ENCODE measurements at places on chromosomes 5 and 9.
A peak's percentile ranks its signal among the peaks of the same experiment; 100 is the strongest.

DNA sequence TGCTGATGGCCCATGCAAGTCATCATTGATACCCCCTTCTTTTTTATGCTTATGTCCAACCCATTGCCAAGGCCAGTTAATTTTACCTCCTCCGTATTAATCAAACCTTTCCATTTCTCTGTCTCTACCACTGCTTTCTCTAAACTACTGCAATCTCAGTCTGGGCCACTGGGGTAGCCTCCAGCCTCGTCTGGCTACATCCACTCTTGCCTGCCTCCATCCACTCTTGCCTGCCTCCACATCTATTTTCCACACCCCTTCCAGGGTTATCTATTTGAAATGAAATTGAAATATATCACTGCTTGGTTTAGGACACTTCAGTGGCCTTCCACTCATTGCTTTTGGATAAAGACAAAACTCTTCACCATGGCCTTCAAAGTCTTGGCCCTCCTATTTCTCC, 425.3 kb upstream of the CLINT1 start:
- no peak for DNase-seq

- DNase-seq = no peak
Measured at GRCh38 chr5:171261361-171261760, 47.7 kb upstream of the TLX3 start.

- DNase-seq = no peak
Measured at GRCh38 chr9:89715881-89716280, 111.1 kb downstream of the GADD45G start.

- DNase-seq = peak; percentile 61
Measured at GRCh38 chr9:79623799-79624721, 52.3 kb downstream of the TLE4 start.

- DNase-seq = no peak
Measured at GRCh38 chr9:74804018-74804385, 83.7 kb downstream of the TRPM6 start.

DNA sequence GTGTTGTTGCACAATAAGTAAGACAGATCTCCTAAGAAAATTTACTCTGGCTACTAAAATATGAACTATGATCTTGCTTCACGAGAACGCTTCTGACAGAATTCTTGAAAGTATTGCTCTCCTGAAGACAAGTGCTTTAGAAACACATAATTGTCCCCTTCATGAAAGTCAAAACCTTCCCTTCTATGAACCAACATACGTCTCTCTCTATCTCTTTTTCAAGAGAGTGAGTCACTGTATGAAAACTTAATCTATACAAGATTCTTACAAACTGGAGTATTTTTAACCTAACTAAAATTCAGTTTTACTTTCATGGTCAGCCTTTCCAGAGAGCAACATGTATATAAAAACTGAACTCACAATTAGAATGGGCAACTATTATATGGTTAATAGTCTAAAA, 688.0 kb upstream of the CTNND2 start:
- no peak for DNase-seq

GRCh38 chr9:4762108-4762885, 21.3 kb upstream of the AK3 start:
- DNase-seq = peak; percentile 41

DNA sequence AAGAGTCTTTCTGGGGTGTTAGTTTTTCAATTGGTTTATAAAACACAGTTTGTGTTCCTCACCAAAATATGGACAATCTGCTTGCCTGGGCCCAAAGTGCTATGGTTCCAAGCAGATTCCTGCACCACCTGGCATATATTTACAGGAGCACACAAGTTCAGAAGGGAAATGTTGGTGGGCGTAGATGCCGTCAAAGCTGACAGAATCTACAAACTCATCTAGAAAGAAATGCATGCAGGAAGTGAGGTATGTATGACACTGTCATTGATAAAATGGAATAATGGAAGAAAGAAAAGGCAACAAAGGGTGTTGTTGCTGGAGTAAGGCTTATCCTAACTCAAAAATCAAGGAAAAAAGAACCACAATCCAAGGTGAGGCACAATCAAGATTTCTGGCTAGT, 225.8 kb downstream of the MLLT3 start:
- no peak for DNase-seq

- no peak for DNase-seq
Measured at GRCh38 chr5:144583541-144584449, 413.1 kb downstream of the KCTD16 start.

DNA sequence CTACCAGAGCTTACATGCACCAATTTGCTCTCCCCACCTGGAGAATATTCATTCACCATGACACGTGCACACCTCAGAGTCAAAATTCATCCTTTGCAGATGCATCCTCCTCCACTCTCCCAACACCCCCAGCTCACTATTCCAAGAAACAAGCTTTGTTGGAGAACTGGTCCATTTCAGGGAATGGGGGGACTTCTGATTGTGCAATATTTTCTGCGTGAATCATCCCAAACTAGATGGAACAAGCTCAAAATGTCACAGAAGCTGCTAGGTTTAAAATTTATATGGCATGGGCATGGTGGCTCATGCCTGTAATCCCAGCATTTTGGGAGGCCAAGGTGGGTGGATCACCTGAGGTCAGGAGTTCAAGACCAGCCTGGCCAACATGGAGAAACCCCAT, 3.6 kb downstream of the GLDC start:
- peak; percentile 15 for DNase-seq

DNA sequence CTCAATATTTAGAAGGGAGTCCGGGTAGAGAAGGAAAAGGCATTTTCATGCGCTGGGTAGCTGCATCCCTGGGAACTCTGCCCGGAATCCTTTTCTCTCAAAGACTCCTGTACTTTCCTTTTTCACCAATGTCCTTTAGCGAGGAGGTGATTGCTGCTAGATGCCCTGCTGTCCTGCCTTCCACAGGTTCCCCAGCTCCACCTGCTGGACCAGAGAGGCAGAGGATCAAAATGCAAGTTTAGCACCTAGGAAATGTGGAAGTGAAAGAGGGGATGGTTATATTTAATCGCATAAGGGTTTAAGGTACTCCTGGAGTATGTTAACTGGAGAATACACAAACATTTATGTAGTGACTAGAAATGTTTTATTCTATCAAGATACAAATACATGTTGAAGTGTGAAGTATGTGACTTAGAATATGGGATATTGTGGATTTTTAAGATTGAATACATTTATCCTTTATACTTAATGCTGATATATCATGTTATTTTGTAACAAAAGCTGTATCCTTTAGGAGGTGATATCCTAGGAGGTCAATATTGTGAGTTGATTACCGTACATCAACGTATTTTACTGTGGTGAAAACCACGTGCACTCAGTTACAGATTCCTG, 145.7 kb downstream of the ARHGAP26 start:
- DNase-seq = no peak

GRCh38 chr9:136660971-136661550, 1.7 kb upstream of the EGFL7 start:
- DNase-seq = no peak

GRCh38 chr5:122201365-122201764, 72.0 kb downstream of the ZNF474 start:
- DNase-seq = no peak

DNA sequence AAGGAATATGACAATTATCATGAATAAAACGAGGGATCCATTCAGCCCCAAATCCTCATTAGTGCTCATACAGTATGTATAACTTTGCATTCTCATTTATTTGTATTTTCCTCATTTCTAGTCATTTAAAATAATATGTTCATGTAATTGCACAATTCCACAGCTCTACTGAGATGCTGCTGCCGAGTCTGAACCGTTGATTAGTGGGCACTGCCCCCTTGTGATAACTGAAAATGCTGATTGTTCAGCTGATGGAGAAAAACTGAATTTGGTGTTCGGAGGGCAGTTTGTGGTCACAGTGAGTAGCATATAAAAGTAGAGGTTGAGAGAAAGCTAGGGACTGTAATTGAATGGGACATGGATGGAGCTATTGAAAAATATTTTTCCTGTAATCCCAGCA, 12.2 kb upstream of the GPR151 start:
- no peak for DNase-seq

GRCh38 chr5:58751222-58751837, 168.5 kb downstream of the RAB3C start:
- no peak for DNase-seq

DNA sequence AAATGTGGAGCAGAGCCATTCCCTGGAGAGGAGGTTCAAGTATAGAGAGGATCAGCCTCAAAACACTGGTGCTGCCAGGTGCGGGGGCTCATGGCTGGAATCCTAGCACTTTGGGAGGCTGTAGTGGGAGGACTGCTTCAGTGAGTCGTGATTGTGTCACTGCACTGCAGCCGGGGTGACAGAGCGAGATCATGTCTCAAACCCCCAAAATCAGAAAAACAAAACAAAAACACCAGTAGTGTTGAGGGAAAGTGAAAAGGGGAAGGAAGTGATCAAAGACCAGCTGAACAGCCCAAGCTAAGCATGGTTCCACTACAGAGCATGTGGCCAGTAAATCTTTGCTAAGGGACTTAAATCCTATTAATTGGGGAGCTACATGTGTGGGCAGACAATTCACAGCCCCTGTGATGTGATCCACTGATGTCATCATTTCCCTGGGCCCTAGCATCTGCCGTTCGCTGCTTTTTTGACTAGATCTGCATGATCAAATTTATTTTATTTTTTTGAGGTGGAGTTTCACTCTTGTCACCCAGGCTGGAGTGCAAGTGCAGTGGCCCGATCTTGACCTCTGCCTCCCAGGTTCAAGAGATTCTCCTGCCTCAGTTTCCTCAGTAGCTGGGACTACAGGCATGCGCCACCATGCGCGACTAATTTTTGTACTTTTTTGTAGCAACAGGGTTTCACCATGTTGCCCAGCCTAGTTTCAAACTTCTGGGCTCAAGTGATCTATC, 2.7 kb upstream of the PCBD2 start:
- DNase-seq = no peak

DNA sequence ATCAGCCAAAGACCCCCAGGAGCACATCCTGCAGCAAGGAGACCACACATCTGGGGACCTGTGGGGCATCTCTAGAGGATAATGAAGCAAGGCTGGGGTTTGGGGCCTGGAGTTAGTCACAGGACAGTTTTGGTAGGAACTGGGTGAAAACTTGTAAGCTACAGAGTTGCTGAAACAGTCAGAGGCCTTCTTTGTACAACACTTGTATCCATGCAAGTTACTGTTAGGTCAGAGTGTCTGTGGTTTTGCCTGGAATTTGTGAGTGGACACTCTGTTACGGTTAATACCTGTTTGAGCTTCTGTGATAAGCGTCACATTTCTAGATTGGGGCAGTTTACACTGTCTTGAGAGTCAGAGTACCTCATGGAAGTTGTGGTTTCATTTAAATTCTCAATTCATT, 22.6 kb upstream of the ASPN start:
- peak; percentile 29 for DNase-seq

- no peak for DNase-seq
Measured at GRCh38 chr5:14696057-14696456, 31.5 kb downstream of the OTULIN start.

DNA sequence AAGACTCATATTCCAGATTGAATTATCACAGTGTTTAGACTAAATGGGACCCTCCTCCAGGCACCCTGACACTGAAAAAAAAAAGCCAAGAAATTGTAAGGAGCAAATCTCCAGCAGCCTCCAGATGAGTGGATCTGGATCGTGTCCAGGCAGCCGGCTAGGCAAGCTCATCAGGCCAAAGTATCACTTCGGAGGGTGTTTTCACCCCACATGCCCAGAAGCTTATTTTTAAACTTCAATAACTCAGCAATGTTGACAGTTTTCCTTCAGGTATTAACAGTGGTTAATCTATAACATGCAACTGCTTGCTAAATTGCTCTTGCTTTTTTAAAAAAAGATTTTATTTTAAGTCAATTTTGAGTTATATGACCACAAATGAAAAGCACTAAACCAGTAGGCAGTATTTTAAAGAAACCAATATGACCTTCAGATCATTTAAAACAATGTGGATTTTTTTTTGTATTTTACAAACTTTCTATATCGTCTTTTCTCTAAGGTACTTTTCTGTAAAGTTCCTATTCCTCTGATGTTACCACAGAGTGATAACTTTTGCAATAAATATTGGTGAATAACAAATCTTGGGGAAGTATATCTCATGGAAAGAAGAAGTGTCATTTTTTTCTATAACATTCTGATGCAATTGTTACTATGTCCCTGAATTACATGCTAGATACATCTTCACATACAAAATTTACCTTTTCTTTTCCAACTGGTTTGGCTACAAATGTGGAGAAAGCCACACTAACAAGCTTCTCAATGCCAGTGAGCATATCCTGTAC, 30.7 kb downstream of the ACOT12 start:
- DNase-seq = no peak

GRCh38 chr5:127697894-127698600, 5.1 kb upstream of the CCDC192 start:
- DNase-seq = no peak

DNA sequence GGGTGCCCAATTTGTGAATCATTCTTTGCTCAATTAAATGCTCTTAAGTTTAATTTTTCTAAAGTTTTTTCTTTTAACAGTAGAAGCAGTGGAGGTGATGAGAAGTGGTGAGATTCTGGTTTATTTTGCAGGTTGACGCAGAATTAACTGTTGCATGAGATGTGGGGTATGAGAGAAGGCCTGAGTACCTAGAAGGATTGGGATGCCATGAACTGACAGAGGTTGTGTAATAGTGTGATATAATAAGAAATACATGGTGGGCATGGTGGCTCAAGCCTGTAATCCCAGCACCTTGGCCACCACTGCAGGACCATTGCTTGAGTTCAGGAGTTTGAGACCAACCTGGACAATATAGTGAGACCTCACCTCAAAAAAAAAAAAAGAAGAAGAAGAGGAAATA, 8.4 kb upstream of the SH3TC2 start:
- no peak for DNase-seq

DNA sequence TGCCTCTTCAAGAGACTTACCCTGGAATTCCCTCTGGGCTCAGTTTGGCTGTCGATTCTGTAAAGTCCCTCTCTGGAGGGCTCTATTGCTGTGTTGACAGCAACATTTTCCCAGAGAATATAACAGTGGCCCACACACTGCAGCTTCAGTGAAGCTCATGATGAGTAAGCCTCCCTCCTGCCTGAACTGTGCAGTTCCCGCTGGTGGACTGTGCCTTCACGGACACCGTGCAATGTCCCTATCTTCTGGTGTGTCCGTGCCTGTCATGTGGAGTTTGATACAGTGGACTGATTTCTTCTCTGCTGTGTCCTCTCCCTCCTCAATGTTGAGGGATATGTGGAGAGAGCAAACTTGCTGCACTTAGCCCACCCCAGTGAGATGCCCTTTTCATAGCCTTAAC, 109.0 kb downstream of the NTRK2 start:
- no peak for DNase-seq

DNA sequence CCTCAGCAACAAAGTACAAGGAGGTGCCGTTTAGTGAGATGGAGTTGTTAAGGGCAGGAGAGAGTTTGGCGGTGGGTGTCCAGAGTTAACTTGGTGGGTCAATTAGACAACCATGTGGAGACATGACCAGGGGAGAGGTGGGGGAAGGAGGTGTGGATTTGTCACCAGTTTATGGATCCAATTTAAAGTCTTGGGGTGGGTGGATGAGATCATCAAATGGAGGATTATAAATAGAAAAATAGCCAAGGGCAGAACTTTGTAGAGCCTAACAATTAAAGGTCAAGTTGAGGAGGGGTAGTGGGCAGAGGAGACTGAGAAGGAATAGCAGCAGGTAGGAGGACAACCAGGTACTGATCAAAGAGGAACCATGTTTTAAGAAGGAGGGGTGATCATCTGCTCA, 108.7 kb upstream of the IL12B start:
- no peak for DNase-seq

Data from osteoblast (primary cell).